ENCODE measurements at places on chromosomes 11 and 22.

- peak; percentile 4 for DNase-seq
These were observed 45.0 kb downstream of the OR4C6 start for GRCh38 chr11:55707029-55707428.

- no peak for DNase-seq
These were observed 119.0 kb downstream of the LDLRAD3 start for GRCh38 chr11:36062796-36063365.

DNA sequence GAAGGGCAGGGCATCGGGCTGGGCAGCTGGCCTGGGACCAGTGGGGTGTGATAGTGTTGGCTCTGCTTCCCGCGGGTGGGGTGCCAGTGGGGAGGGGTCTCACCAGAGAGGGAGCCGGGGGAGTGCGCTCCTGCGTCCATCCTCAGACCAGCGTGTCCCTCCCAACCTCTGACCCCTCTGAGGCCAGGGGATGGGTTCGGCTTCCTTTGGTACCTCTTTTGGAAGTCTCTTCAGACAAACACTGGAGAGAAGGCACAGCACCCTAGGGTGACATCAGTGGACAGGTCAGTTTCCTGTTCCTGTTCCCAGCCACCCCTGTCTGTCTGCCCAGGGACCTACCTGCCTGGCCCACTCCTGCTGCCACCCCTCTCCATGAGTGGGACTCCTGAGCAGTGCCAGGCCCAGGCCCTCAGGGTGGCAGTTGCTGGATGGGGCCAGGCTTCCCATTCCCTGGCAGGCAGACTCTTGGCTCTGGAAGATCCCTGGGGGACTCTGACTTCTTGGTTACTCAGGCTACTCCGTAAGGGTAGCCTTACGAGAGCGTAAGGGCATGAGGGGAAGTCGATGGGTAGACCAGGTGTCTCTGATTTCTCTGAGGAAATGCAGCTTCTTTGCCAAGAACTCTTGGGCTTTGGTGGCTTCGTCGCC, 2.6 kb downstream of the TAGLN start:
- DNase-seq = no peak

DNA sequence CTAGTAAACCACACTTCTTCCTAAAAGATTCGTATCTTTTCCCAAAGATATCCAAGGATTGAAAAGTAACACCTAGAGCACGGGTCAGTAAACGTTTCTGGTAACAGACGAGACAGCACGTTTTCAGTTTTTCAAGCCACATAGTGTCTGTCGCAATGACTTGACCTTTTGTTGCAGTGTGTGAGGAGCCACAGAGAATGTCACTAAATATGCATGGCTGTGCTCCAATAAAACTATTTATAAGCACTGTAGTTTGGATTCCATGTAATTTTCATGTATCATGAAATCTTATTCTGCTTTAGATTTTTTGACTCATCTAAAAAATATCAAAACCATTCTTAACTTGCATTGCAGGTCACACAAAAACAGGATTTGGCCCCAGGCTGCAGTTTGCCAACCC, 18.3 kb upstream of the MICAL3 start:
- DNase-seq = no peak

GRCh38 chr11:22728600-22729389, 62.4 kb downstream of the GAS2 start:
- no peak for DNase-seq

- no peak for DNase-seq
These were observed 40.9 kb downstream of the EXT2 start for GRCh38 chr11:44136176-44136945.

- DNase-seq = no peak
These were observed 21.9 kb upstream of the POLD3 start for GRCh38 chr11:74570266-74571061.

- no peak for DNase-seq
These were observed 30.9 kb upstream of the CARS1 start for GRCh38 chr11:3087821-3088800.

GRCh38 chr11:76677458-76677765, 6.9 kb upstream of the LRRC32 start:
- DNase-seq = no peak

GRCh38 chr11:79076526-79077115, 364.2 kb downstream of the TENM4 start:
- no peak for DNase-seq

- DNase-seq = no peak
These were observed 2.4 kb downstream of the NCR3LG1 start for GRCh38 chr11:17353821-17354600.

DNA sequence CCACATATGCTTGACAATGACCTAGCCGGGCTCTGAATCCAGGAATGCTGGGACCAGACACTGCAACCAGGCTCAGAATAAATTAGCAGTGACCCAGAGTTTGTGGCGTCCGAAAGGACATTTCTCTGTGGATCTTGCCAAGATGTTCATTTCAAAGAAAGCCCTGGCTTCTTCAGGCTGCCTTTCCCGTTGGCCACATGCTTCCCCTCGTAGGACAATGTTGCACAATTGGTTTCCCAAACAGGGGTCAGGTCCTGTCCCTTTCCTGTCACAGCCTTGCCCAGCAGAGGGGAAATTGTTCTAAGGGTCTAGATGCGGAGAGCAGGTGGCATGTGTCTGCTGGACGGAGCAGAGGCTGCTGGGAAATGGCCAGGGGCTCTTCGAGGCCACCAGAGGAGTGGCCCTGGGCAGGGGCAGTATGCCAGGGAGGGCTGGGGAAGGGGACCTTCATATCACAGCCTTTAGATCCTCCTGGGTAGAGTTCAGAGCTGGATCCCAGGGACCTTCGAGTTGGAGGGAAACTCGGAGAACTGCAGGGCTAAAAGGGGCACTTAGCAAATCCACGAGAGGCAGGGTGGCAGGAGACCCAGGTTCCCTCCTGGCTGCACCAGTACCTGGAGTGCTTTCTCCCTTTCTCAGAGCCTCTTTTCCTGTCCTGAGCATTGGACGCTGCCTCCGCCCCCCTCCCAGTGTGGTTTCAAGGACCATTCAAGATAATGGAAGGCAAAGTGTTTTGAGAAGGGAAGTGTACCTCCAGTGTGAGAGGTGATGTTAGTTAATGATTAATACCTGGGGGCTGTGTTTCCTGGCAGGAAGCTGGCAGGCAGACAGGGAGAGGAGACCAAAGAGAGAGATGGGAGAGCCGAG, 42.3 kb downstream of the C11orf96 start:
- no peak for DNase-seq

DNA sequence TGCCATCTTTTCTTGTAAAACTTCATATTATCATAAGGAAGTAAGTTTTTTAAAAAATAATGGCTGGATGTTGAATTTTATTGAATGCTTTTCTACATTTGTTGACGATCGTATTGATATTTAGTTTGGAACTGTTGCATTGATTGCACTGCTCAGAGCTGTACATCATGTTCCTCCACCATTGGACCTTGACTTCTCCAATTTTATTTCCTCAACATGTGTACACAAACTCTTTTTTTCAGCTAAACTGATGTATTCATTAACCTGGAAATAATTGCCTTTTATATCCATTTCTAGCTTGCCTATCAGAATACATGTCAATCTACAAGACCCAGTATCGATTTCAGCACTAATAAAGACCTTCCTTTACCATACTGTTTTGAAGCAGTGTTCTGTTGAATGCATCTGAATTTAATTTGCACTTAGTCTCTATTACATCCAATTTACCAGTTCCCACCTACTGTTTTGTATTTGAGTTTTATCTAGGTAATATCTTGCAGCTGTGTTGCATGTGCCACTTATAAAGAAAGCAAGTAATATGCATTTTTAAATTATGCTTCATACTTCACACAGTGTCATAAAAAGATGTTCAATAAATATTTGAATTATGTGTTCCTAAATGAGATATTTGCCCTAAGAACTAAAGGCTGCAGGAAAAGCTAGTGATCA, 5.5 kb downstream of the CEP57 start:
- no peak for DNase-seq

DNA sequence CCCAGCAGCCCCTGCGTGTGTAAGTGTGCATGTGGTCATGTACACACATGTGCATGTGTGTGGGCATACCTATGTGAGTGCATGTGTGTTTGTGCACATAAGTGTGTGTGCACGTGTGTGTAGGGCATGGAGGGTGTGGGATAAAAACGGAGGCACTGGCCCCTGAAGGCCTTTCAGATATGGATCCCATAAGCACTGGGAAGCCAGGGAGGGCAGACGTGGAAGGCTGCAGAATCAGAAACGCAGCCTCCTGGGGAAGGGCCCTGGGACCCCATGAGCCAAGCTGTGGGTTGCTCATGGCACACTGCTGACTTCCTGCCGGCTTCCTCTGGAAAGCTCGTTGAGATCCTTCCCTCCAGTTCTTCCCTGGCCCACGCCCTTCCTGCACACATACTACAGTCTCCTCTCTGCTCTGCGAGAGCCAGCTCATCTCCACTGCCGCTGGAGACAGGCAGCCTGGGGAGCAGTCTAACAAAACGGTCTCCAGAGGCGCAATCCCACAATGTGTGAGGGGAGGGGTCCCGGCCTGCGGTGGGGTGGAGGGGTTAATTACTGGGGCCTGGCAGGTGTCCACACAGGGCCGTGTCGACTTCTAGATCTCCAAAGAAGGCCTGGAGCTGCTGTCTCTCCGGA, 435.2 kb upstream of the B3GAT1 start:
- no peak for DNase-seq

GRCh38 chr11:35661534-35661933, 1.0 kb upstream of the TRIM44 start:
- no peak for DNase-seq

GRCh38 chr11:5367448-5368074, 16.1 kb upstream of the OR51M1 start:
- no peak for DNase-seq

GRCh38 chr11:64018310-64018709, 17.4 kb upstream of the FLRT1 start:
- DNase-seq = no peak

GRCh38 chr11:59954219-59954847, 9.5 kb upstream of the OOSP4A start:
- DNase-seq = no peak

- no peak for DNase-seq
These were observed 179.9 kb downstream of the GRIA4 start for GRCh38 chr11:105789579-105790420.

DNA sequence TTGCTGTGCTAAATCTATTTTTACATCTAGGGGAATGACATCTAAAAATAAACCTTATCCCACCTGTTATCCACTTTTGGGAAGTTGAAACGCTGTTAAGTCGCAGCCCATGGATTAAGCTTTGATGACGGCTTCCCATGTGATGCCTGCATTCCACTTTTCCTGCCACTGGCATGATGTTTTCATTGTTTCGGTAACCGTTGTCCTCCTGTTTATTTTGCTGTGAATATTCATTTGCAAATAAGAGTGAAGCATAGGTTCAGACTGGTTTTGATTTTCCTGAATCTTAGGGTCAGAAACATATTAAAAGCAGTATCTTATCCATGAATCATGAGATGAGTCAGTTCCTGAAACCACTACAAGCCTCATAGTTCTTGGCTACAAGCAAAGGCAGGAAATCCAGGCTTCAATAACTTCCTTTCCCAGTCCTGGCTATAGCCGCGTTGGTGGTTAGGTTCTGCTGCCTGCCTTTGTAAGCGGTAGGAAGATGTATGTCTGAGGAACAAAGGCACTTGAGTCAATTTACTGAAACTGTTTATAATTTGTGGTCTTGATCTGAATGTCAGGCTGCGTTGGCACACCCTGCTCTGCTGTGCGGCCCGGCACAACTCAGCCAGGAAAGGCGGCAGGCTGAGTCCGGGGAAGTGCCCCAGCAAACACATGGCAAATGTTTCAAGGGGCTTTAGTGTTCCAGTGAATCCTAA, 19.4 kb downstream of the TEAD1 start:
- DNase-seq = no peak

GRCh38 chr11:31643857-31644256, 134.3 kb downstream of the ELP4 start:
- no peak for DNase-seq

DNA sequence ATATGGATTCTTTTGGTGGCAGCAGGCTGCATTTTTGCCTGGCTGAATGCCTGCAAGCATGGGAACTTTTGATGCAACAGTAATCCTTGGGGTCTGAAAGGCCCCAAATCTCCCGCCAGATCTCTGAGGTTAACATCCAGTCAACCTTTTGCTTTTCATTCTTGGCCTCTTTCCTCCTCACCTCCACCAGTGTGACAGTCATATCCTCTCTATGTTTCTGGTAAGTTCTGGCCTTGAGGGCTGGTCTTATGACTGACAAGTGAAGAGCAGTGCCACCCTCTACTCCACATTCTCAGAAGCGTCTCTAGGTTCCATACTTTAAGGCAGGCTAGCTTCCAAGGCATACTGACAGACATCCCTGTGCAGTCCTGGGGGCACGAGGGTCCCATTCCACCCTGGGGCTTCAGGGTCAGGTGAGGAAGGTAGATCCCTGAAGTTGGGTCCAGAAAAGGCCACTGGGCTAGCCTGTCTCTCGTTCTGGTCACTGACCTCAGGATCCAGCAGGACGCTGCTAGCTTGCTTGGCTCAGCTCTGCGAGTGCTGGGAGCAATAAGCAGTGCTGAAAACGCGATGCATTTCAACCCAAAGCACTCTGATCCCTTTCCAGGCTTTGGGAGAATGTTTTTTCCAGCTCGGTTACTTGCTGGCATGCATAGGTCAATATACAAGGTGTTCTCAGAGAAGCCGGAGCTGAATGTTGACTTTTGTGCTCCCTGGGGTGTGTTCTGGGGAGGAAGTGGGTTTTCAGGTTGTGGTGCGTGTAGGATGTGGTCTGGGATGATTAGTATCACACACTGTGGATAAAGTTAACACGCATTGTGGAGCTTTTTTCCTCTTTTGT, 75.2 kb downstream of the PTPRJ start:
- DNase-seq = no peak

DNA sequence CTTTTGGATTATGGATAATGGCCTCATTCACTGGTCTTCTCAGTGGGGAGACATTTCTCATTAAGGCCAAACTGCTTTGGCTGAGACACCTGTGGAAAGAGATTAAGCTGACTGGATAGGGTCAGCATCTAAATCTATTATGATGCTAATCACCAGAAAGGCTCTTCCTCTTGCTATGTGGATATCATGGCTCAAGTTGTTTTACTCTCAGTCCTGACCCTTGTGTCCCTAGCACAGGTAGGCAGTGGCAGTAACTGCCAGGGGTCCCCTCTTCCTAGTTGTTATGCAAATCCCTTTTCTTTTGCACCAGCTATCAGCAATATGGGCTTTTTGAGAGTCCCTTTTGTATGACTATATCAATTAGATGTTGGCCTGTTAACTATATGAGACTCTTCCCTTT, 335.7 kb upstream of the PLET1 start:
- DNase-seq = no peak

DNA sequence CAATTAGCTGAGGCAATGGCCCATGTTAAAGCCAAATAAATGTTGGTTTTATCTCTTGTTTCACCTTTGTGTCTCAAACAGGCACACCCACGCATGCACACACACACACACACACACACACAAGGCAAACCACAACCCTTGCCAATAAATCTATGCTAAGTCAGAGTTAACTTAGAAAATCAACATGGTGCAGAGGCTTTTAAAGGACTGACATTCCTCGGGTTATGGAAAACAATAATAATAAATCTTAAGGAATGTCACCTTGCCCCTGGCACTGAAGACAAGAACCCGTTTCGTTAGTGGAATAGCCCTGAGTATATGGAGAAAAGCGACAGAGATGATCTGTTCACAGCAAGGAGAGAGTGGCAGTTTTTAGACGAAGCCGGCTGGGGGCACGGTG, 326.3 kb downstream of the NTM start:
- DNase-seq = no peak

GRCh38 chr22:49321477-49322055, 506.1 kb downstream of the BRD1 start:
- no peak for DNase-seq

Measured in SIG-M5 (cell line).